ENCODE measurements at places on chromosomes 4 and X. TPM values are rescaled to one million over a fixed set of nuclear protein-coding genes. Genes with fewer than 3 reads are reported as not detected.
A peak's percentile ranks its signal among the peaks of the same experiment; 100 is the strongest.

DNA sequence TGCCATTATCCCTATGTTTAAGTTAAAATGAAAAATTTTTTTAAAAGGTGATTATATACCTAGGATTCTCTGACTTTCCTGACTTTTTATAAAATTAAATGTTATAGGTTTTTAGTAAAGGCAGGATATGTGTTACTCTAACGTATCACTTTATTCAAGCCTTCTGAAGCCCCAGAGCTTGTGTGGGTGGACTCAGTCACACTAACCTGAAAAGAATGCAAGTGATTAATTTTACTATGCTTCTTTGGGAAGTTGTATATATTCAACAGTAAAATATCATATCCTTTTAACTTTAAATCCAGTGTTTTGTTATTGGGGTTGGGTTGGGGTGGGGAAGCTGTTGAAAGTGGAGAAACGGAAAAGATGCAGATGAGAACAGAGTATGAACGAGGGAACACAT lies 22.8 kb downstream of the PDLIM3 start:
- peaks cover 10% of the 10 kb centered on the region for H3K4me1 ChIP-seq
- peaks cover under 1% of the 10 kb centered on the region for H3K36me3 ChIP-seq
- peak overlapping the region; percentile 21 for H3K27ac ChIP-seq
- H3K4me3 ChIP-seq, result no peak overlapping the region
- H3K27me3 ChIP-seq, result no peaks in the 10 kb centered on the region
- DNase-seq, result no peak

DNA sequence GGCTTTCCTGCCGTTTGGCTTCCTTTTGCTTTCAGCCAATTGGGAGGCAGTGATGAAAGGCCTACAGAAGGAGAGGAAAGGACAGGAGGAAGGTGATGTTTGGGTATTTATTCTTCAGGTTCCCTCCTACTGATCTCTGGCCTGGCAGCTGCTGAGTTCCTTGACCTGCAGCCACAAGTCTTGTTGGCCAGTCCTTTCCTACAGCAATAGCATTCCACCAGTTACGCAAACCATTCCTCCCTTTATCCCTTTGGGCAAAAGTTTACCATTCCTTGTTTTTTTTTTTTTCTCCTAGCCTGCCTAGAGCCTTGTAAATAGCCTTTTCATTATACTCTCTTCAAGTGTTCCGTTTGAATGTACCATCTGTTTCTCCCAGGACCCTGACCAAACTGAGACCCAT lies 198.1 kb upstream of the FTHL17 start:
- H3K4me3 ChIP-seq, result no peak overlapping the region
- H3K4me1 ChIP-seq, result no peaks in the 10 kb centered on the region

DNA sequence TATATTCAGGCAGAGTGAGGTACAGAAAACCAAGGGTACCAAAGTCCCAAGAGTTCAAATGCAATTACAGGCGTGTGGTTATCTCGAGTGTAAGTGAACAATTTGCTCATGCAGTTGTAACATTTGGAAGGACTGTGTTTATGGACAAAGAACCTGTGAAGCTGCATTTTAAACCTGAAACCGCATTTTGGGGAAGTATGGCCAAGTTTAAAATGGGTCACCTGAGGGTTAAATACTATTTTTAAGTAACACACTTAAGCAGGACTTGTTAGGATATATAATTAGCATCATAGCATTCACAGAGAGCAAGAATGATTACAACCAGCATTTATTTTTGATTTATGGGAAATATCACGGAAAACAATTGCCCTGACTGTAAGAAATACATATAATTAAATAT lies 79.1 kb upstream of the LCORL start:
- no peak overlapping the region for H3K27ac ChIP-seq
- no peaks in the 10 kb centered on the region for H3K27me3 ChIP-seq
- no peaks in the 10 kb centered on the region for H3K36me3 ChIP-seq
- DNase-seq, result no peak
- no peaks in the 10 kb centered on the region for H3K4me1 ChIP-seq
- H3K4me3 ChIP-seq, result no peak overlapping the region

DNA sequence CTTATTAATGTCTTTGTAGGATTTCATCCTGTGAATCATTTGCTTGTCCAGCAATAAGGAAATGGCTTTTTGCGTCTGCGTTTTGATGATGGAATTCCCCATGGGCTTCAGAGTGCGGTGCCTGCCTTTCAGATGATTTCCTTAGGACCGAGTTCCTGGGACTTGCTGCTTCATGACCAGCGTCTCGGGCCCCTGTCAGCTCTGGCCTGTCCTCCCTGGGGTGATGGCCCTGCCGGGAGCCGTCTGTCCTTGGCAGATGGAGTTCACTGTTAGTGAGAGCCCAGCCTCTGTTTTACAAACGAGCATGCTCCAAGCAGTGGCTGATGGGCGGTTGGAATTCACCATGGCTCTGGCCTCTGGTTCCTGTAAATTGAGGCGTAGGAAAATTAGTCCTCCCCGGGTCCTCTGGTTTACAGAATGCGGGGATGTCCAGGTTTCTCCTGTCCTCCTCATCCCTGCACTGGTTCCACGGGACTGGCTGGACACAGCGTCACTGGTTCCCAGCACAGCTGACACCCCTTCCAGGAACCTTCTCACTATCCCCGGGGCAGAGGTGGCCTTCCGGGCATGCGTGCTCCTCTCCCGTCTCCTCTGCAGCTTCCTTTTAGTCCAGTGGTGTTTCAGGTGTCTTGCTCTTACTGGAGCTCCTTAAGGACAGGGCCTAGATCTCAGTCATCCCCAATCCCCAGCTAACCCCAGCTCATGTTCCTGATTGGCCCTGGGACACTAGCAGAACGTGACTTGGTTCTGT lies 34.9 kb downstream of the TBC1D14 start:
- H3K27ac ChIP-seq, result peak overlapping the region; percentile 62
- peaks cover 24% of the 10 kb centered on the region for H3K4me1 ChIP-seq
- no peaks in the 10 kb centered on the region for H3K27me3 ChIP-seq
- H3K4me3 ChIP-seq, result no peak overlapping the region

- no peak overlapping the region for H3K27ac ChIP-seq
- H3K4me1 ChIP-seq, result no peaks in the 10 kb centered on the region
- H3K36me3 ChIP-seq, result no peaks in the 10 kb centered on the region
- H3K4me3 ChIP-seq, result no peak overlapping the region
- DNase-seq, result no peak
Measured at GRCh38 chr4:182124359-182124758, 118.8 kb upstream of the TENM3 start.

CFI gene
- total RNA-seq, result 4.3 TPM

DNA sequence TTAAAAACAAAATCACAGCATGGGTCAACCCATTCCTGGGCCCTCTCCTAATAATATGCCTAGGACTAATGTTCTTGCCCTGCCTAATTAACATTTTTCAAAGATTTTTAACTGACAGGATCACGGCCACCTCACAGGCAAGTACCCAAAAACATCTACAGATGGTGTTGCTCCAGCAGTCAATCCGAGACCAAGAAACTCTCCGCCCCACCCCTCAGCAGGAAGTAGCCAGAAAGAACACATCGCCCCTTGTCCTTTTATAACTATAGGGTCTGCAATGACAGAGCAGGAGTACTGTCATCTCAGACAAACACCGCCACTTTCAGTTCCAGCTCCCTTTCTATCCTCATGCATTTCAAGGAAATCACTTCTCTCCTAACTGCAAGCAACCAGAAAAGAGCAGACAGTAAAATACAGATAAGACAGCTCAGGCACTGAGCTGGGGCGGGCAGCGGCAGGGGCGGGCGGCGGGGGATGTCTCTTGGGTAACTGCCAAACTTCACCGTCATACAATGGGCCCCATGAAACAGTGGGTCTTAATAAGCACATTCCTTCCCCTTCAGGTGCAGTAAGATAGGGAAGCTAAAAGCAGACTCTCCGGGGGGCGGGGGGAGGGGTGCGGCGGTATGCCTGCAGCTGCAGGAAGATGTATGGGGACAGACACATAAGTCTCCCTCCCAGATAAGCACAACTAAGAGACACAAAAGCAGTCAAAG lies 67.4 kb downstream of the ZNF182 start:
- no peaks in the 10 kb centered on the region for H3K36me3 ChIP-seq
- no peak overlapping the region for H3K4me3 ChIP-seq
- no peak for DNase-seq
- no peaks in the 10 kb centered on the region for H3K27me3 ChIP-seq

DNA sequence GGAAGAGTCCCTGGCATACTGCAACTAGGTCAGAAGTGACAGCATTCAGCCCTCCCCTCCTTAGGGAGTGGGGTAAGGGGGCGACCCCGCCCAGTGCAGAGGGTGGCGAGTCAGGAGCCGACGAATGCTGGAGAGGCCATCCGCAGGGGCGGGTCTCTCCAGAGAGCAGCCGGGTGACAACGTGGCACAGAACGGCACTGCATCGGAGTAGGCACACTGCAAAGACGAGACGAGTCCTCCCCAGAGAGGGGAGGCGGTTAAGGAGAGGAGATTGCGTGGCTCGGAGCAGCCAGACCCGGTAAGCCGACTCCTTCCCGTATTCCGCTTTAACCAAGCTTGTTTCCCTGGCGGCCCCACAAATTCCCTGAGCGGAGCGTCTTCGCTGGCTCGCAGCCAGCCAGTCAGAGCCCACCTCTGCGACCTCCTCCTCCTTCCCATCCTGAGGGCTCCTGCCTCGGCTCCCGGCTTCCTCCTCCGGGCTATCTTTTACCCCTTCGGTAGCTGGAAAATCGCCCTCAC lies 54.9 kb downstream of the LINC00632 start:
- no peaks in the 10 kb centered on the region for H3K36me3 ChIP-seq
- peaks cover 4% of the 10 kb centered on the region for H3K27me3 ChIP-seq
- H3K4me1 ChIP-seq, result peaks cover 6% of the 10 kb centered on the region
- peak; percentile 59 for DNase-seq
- H3K4me3 ChIP-seq, result peak overlapping the region; percentile 10

WDR45 gene
- total RNA-seq, result 100.0 TPM

RCHY1 gene
- 41.5 TPM for total RNA-seq

TCEAL6 gene
- total RNA-seq, result not detected

DNA sequence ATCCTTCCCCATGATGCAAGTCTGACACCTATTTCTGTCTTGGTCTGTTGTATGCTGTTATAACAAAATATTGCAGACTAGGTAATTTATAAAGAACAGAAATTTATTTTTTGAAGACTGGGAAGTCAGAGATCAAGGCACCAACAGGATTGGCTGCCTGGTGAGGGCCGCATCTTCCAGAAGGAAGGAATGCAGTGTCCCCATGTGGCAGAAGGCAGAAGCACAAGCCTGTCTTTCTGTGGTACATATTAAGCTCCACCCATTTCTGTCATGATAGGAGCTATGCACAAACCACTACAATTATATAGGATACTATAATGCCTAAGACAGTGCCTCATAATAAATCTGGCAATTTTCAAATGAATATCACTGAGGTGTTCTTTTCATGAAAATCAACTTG lies 502.3 kb upstream of the DIAPH2 start:
- H3K4me1 ChIP-seq, result no peaks in the 10 kb centered on the region
- no peak overlapping the region for H3K4me3 ChIP-seq
- no peak for DNase-seq
- H3K27ac ChIP-seq, result no peak overlapping the region
- H3K27me3 ChIP-seq, result no peaks in the 10 kb centered on the region
- H3K36me3 ChIP-seq, result no peaks in the 10 kb centered on the region

GRCh38 chrX:22126327-22126726 lies 94.2 kb downstream of the PHEX start:
- DNase-seq, result no peak
- H3K27me3 ChIP-seq, result no peaks in the 10 kb centered on the region
- H3K27ac ChIP-seq, result no peak overlapping the region
- H3K4me3 ChIP-seq, result no peak overlapping the region

GRCh38 chr4:109645874-109646710 lies 57.2 kb downstream of the CASP6 start:
- H3K4me3 ChIP-seq, result no peak overlapping the region
- no peaks in the 10 kb centered on the region for H3K27me3 ChIP-seq
- H3K27ac ChIP-seq, result no peak overlapping the region

UBE2D3 gene
- total RNA-seq, result 313 TPM

- peaks cover 31% of the 10 kb centered on the region for H3K36me3 ChIP-seq
- no peak overlapping the region for H3K27ac ChIP-seq
Measured at GRCh38 chr4:183260491-183261151, 59.5 kb downstream of the CLDN22 start.

- no peak overlapping the region for H3K4me3 ChIP-seq
- no peak for DNase-seq
- H3K27ac ChIP-seq, result no peak overlapping the region
- H3K27me3 ChIP-seq, result no peaks in the 10 kb centered on the region
- H3K36me3 ChIP-seq, result no peaks in the 10 kb centered on the region
Measured at GRCh38 chrX:41558531-41558930, 111.4 kb downstream of the NYX start.

DNA sequence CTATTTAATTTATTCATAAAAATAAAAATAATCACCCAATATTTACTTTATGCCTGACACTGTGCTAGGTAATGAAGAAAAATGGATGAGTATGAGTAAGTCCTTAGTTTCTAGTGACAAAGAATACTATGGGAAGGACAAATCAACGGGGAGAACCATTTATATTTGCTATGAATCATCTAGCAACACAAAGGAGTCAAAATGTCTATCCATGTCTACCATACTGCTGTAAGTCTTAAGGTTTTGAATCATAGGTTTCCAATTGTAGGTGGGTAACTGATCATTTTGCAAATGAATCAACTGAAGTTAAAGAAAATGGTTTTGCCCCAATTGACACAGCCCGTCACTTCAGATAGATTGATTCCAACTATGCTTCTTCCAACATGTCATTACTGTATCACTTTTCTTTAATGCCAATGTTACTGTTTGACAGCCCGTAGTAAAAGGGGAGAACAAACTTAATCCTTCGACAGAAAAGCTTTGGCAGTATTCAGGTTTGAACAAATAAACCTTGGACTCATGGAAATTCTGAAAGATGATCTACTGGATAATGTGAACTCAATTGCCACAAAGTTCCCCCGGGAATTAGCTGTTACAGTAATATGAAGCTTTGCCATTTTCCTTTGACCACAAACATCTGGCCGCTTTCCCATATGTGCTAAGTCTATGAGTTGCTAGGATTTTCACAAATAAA lies 3.2 kb downstream of the TDO2 start:
- no peak overlapping the region for H3K27ac ChIP-seq
- no peak for DNase-seq
- H3K4me1 ChIP-seq, result no peaks in the 10 kb centered on the region

TCEAL9 gene
- total RNA-seq, result 71.7 TPM

MSANTD1 gene
- total RNA-seq, result 0.36 TPM

- H3K4me3 ChIP-seq, result no peak overlapping the region
- no peak overlapping the region for H3K27ac ChIP-seq
- H3K27me3 ChIP-seq, result no peaks in the 10 kb centered on the region
- no peaks in the 10 kb centered on the region for H3K4me1 ChIP-seq
Measured at GRCh38 chrX:33892670-33893069, 239.4 kb downstream of the FAM47A start.

- no peak overlapping the region for H3K27ac ChIP-seq
- no peaks in the 10 kb centered on the region for H3K36me3 ChIP-seq
- H3K4me3 ChIP-seq, result no peak overlapping the region
- no peak for DNase-seq
- H3K27me3 ChIP-seq, result no peaks in the 10 kb centered on the region
Measured at GRCh38 chr4:164442180-164442579, 311.8 kb upstream of the SMIM31 start.

CLGN gene
- 3.0 TPM for total RNA-seq

Measured in sigmoid colon (tissue), 7 donors.